ENCODE measurements at places on chromosomes 3 and 15. TPM values are rescaled to one million over a fixed set of nuclear protein-coding genes. Genes with fewer than 3 reads are reported as not detected.

TMC3 gene
- 0.09 TPM for total RNA-seq

GPR62 gene
- total RNA-seq: 0.18 TPM

UCN2 gene
- total RNA-seq: 0.27 TPM

GOLGA8J gene
- 0.36 TPM for total RNA-seq

TMEM207 gene
- not detected for total RNA-seq

GABRR3 gene
- not detected for total RNA-seq

ACTC1 gene
- 4.7 TPM for total RNA-seq

All from cerebellum (tissue), 4 donors.